ENCODE measurements at places on chromosomes 2 and 18. TPM values are rescaled to one million over a fixed set of nuclear protein-coding genes. Genes with fewer than 3 reads are reported as not detected.
A peak's percentile ranks its signal among the peaks of the same experiment; 100 is the strongest.

DNA sequence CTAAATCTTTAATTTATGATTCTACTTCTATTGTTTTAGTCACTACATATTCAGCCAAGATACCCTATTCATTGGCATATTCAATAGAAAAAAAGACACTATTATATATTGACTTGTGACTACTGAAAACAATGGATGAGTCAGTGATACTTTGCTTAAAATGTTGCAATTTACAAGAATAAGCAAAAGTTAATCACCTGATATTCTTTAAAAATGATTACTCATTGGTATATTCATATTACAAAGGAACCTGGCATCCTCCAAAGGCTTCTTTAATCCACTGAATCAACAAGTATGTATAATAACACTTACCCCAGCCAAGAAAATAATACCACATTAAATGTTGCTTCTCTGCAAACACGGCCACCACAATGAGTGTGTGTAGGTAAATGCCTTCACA is 87.8 kb downstream of the CALCRL start:
- no peak for DNase-seq

DNA sequence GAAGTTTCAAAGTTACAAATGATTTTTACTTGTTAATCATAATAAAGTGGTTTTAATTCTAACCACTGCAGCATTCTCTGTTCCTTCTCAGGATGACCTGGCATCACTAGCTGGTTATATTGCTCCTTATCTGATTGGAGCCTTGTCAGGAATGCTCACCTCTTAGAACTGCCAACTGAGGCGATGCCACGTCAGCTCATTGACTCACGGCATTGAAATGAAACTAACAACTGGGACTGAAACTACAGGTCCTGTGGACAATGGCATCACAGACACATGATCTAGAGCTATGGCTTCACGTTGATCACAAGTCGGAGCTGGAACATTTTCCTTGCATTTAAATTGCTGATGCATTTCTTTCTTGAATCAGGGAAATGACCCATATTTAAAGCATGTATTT is 54.9 kb upstream of the MAP2 start:
- peak; percentile 94 for DNase-seq

DNA sequence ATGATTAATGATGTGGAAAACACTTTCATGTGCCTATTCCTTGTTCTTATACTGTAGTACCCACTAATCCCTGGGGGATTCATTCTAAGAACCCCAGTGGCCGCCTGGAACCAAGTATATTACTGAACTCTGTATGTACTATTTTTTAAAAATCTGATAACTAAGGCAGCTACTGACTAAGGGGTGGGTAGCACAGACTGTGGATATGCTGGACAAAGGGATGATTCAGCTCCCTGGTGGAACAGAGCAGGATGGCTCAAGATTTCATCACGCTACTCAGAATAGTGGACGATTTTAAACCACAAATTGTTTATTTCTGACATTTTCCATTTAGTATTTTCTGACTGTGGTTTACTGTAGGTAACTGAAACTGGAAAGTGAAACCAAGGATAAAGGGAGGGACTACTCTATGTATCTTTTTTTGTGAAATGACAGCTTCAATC is 41.8 kb upstream of the CDC42EP3 start:
- peak; percentile 64 for DNase-seq

DNA sequence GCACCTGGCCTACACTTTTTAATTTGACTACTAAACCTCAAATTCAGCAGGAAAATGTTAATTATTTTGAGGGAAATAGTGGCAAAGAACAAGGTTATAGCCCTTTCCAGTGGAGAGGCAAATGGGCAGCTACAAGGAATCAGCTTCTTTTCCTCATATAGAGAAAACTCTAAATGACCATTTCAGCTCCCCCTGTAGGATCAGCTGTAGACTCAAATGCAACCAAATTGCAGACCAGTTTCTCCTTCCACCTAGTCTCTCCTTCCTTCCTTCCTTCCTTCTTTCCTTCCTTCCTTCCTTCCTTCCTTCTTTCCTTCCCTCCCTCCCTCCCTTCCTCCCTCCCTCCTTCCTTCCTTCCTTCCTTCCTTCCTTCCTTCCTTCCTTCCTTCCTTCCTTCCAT is 158.2 kb downstream of the ZEB2 start:
- DNase-seq = no peak

DNA sequence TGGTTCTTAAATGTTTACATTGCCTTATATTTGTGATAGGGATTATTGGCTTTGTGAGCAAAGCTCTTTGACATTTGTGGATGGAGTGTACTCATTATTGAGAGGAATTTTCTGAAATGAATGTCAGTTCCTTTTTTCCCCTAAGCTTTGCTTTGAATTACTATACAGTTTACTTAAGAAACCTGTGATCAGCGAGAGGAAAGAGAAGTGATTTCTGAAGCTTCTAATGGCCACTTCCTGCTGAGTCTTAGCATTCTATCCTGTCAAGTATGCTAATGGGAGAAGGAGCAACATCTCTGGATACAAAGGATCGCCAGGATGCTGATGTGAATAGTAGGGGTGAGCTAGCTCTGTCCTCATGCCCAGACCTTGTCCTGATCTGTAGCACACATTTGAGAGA is 47.8 kb upstream of the MGAT5 start:
- DNase-seq = no peak

GRCh38 chr2:211513446-211513845 is 957.0 kb downstream of the CPS1 start:
- no peak for DNase-seq

DNA sequence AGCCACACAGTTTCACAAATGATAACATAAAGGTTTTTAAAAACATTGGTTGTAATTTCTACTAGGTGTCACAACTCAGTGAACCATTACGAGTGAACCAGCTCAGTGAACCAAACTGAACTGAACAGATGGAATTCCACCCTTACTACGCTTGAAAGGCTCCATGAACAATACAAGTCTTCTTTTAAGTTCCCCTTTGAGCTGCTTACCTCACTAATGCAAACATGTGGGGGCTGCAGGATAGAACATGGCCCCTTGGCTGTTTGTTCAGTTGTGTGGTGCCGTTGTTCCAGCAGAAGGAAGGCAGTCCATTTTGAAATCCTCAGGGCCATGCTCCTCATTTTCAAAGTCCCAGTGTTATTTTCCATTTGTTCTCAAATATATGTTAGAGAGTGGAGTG is 30.7 kb upstream of the KLHL14 start:
- peak; percentile 45 for DNase-seq

FEV gene
- not detected for total RNA-seq

DNA sequence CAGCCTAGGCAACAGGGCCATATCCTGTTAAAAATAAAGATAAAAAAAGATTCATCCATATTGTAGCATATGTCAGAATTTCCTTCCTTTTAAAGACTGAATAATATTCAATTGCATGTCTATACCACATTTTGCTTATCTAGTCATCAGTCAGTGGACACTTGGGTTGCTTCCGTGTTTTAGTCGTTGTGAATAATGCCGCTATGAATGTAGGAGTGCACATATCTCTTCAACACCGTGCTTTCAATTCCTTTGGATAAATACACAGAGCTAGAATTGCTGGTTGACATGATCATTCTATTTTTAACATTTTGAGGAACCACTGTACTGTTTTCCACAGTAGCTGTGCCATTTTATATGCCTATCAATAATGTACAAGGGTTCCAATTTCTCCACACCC is 14.0 kb upstream of the PLB1 start:
- no peak for DNase-seq

DNA sequence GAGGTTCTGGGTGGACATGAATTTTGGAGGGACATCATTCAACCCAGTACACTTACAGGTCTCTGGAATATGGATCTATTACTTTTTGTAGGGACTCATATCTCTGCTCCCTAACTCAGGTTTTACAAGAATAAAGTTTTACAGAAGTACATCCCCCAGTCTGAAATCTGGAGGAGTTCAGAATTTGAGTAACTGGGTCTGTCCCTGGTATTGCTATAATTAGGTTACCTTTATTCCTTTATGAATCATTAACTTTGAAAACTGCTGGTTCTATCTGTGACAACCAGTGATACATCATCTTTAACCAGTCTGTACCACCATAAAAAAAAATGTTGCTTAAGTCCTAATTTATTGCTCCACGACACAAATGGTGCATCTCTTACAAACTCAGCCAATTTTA is 59.9 kb downstream of the INSIG2 start:
- DNase-seq = no peak

SIX2 gene
- total RNA-seq = 0.96 TPM

DNA sequence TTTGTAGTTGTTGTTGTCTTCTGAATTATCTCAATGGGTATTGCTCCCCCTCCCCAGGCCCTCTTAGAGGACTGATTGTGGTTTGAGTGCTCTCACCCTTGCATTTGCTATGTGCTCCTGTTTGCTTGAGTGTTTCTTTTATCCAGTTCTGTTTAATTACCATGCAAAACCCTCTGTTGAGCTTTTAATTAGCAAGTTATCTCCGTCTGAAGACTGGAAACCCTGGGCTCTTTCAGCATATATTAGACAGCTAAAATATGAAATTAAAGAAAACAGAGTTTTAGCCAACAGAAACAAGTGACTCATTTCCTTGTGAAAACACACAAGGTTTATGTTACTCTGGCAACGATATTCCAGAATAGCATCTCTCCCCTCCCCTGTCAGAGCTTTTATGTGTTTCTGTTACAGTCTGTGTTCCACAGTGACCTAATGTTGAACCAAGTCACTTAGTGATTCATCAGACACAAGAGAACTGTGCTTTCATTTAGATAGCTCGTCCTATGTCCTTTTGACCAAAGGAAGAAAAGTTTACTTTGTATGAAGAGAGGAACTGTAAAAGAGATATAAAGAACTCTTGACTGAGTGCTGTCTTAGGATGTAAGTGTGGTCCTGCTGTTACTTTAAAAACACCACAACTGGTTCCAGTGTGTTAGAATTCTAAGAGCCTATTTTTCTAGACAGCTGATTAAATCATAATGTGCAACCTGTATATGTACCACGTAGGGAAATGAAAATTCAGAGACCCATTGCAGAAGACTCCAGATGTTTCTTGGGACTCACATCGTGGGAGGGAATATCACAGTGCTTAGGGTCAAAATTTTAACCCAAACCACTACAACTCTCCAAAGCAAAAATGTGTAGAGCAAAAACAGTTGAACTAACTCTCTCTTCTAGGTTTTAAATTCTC is 172.8 kb upstream of the RBMS1 start:
- DNase-seq = peak; percentile 95

DNA sequence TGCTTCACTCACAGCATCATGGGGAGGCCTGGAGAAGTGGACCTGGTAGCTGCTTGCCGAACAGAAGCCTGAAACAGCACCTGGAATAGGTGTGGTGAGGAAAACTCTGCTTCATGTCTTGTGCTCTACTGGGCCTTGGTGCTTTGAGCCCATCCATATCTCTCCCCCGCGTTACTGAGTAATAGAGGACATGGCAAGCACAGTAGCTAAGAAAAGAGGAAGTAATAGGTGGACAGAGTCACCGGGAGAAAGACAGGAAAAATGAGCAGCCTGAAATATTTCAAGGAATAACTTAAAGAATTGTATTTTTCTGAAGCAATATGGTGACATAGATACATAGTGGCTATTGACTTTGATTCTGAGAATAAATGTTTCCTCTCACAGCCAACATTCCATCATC is 14.0 kb upstream of the HNMT start:
- no peak for DNase-seq

DNA sequence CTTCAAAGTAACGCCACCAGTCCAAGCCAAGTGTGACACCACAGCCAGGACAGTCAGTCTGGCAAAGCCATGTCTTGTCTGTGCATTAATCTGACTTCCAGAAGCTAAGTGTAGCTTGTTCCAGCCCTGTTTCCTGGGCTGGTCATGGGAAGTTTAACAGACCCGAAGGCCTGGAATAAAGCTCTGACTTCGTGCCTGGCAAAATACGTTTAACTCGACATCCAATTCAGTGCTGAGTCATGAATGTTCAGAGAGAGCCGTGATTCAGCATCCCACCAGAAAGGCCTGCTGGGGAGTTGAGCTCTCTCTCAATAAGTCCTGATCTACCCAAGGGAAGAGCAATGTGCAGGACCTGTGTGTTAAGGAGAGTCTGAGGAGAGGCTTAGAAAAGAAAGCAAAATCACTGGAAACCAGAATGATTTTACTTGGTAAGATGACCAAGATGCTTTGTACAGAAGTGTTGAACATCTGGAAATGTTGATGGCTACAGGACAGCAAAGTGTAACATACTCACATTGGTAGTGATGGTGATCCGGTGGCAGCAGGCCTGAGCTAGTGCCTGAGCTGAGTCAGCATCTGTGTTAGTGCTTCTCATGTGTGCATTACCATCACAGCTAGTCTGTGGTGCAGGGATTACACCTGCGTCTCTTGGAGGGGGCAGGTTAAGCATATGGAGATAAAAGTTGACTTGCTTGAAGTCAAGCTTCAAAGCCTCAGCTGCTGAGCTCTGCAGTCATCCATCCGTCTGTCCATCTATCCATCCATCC is 743.7 kb upstream of the HS6ST1 start:
- no peak for DNase-seq

DNA sequence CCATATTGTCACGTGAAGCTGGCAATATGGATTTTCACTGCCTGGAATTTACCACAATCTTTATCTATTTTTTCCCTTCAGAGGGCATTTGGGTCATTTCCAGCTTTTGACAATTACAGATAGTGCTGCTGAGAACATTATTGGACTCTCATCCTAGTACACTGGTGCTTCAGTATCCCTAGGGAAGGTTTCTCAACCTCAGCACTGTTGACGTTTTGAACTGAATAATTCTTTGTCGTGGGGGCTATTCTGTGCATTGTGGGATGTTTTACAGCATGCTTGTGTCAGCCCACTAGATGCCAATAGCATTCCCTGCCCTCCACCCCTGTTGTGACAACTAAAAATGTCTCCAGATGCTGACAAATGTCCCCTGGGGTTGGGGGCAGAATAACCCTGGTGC is 185.7 kb downstream of the TPGS2 start:
- DNase-seq = no peak

- DNase-seq = no peak
Observed at GRCh38 chr18:26706911-26707351, 158.6 kb downstream of the AQP4 start.

DNA sequence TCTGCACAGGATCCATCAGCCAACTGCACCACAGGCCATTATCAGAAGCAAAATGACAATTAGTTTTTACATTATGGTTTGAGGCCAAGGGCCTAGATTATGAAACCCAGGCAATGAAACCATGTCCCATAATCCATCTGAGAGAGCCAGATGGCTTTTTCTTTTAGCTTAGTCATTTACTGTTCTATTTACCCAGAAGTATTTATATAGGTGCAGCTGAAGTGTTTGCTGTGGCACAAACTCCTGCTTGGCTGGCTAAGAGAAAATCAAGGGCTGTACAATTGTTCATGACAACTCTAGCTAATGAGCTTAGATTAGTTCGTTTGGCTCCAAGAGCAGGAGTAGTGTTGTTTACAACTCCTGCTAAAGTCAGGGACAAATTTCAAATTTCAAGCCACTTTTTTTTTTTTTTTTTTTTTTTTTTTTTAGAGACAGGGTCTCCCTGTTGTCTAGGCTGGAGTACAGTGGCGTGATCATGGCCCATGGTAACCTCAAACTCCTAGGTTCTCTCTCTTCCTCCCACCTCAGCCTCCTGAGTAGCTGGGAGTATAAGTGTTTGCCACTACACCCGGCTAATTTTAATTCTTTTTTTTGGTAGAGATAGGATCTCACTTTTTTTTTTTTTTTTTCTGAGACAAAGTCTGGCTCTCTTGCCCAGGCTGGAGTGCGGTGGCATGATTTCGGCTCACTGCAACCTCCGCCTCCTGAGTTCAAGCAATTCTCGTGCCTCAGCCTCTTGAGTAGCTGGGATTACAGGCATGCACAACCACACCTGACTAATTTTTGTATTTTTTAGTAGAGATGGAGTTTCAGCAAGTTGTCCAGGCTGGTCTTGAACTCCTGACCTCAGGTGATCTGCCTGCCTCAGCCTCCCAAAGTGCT is 18.4 kb upstream of the REV1 start:
- DNase-seq = no peak

CTAGE1 gene
- not detected for total RNA-seq

HOXD10 gene
- total RNA-seq = 5.1 TPM

- DNase-seq = no peak
Observed at GRCh38 chr2:24920809-24921441, 888 bp upstream of the ADCY3 start.

GNLY gene
- total RNA-seq = not detected
